HuH-7.5 (cell line): ENCODE measurements at places on chromosomes 11 and 22.

DNA sequence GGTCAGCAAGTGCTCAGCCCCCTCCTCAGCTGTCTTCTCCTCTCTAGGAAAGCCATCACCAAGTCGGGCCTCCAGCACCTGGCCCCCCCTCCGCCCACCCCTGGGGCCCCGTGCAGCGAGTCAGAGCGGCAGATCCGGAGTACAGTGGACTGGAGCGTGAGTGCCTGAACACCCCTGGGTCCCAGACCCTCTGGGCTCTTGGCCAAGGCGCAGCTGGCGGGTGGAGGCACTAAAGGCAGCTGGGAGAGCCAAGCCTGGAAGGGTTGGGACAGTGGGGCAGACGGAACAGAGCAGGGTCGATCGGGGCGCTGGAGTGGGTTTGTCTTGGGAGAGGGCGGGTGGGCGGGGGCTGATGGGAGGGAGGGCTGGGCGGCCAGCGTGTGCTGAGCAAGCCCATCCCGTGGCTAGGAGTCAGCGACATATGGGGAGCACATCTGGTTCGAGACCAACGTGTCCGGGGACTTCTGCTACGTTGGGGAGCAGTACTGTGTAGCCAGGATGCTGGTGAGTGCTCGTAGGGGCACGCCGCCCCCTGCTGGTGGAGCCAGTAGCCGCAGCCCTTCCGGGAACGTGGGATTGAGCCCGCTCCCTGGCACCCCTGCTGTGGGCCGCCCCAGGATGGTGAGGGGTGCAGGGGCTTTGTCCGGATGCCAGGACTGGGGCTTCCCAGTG lies 14.1 kb upstream of the MDK start:
- peak; percentile 46 for DNase-seq

- no peak for DNase-seq
These were observed 12.8 kb downstream of the MRPL17 start for GRCh38 chr11:6670202-6670830.

- no peak for DNase-seq
These were observed 270.8 kb upstream of the SESN3 start for GRCh38 chr11:95501761-95502266.

GRCh38 chr22:45960477-45961386 lies 16.2 kb downstream of the WNT7B start:
- no peak for DNase-seq

DNA sequence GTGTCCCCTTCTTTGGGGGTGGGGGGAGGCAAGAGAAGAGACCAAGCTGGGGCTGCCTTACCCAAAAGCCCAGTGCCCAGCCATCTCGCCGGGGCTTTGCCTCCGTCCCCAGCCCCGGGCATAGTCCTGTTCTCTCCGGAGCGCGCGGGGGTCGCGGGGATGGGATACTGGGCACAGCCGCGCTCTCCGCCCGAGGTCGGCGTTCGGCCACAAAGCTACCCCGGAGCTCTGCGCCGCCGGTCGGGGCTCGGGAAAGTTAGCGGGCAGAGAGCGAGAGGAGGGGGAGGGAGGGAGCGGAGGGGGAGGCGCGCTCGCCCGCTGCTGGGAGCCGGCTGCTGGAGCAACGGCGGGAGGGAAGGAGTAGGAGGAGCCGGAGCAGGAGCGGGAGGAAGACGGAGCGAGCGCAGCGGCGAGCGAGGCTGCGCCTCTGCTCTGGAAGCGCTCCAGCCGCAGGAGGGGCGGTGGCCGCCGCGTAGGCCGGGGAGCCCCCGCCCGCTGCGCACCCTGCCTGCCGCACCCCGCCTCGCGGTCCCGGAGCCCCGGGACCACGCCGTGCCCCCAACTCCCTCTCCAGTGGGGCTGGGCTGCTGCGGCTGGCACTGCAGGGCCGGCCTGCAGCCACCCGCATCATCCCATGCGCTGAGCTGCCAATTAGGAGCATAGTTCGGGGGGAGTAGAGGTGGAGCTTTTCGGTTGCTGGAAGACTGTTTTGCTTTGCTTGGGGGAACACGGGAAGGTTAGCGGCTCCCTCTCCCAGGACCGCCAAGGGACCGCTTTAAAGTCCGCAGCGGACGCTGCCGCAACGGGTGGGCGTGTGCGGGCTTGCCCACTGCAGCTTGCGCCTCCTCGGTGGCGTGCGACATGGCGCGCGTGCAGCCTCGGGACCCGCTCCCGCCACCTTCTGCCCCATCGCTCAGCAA lies at the start of gene SCN4B:
Gene SCN4B, minus strand, starts transcription at position 272 of the 920 bp plus-strand sequence. Its CDS starts 150 bp downstream, at position 122.
- DNase-seq, result peak; percentile 75

DNA sequence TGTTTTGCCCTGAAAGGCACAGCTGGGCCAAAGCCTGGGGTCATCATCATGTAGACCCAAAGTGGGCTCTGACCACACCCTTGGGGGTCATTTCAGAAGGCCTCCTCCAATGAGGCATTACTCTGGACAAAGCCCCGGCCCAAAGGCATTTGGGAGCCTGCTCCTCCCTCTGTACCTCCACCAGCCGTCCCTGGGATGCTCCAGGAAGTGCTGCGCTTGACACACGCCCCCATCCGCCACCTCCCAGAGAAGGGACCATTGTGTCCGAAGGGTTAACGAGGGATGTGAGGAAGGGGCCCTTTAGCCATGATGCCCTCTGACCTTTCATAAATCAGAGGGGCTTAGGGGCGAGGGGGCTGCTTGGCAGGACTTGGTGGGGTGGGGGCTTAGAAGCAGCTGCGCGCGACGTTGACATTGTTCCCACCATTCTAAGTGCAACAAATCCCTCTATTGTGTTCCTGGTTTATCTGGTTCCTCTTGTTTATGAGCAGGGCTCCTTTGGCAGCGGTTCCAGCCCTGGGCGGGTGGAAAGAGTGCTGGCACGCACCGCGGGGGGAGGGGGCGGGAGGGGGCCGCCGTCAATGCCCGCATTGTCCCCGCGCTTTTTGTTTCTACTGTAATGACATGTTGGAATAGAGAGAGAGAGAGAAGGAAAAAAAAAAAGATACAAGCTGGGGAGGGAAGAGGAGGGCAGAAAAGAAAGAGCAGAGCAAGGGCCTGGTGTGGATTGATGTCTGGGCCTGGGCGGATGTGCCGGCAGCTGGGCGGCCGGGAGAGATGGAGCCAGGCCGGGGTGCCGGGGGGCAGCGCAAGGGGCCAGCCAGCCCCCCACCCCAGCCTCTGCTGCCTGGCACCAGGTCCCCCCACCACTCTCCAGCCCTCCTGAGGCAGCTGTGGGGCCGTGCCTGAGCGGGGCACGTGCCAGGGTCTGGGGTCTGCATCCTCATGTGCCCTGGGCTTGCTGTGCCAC lies 32.1 kb upstream of the SOX10 start:
- no peak for DNase-seq

DNA sequence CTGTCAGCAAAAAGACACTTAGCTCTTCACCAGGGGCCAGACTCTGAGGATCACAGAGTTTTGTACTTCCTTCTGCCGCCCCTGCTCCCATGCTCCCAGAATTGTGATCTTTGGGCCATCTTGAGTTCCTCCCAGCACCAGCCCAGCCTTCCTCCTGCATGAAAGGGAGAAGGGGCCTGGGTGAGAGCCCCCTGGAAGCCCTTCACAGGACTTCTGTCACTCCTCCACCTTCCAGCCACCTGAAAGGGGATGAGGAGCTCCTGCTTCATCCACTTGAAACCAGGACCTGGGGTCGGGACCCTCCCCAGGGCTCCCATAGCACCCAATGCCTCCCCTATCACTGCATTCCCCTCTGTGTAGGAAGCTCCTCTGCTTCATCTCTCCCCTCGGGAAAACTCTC lies 174.2 kb downstream of the BUD13 start:
- DNase-seq, result no peak

DNA sequence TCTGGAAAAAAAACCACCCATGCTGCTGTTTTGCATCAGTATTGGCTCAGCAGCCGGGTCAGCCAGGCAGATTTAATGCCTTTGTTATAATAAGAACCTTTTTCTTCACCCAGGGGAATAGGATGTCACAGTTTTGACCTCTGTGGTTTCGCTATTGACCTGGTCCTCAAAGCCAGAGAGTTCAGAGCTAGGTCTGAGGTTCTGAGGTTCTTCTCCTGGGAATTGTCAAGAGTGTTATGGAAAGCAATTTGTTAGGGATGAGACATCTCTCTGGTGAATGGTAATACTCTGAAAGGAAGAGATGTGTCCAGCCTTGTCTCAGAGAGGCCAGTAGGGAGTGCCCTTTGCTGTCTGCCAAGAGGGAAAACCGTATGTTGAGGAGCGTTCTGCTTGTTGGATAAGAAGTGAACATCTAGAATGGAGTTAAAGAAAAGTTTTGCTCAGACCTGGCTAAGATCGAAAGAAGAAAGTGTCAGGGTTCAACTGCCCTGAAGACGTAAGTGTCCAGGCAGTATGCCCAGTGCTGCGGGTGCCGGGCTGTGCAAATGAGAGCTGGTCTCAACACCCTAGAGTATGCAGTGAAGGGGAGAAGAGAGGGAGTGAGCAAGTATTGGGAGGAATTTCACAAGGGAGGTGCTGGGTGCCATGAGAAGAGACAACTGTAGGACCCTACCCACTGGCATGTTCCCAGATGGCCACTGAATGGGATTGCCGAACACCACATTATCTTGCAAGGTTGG lies 150.9 kb upstream of the TTC12 start:
- no peak for DNase-seq

DNA sequence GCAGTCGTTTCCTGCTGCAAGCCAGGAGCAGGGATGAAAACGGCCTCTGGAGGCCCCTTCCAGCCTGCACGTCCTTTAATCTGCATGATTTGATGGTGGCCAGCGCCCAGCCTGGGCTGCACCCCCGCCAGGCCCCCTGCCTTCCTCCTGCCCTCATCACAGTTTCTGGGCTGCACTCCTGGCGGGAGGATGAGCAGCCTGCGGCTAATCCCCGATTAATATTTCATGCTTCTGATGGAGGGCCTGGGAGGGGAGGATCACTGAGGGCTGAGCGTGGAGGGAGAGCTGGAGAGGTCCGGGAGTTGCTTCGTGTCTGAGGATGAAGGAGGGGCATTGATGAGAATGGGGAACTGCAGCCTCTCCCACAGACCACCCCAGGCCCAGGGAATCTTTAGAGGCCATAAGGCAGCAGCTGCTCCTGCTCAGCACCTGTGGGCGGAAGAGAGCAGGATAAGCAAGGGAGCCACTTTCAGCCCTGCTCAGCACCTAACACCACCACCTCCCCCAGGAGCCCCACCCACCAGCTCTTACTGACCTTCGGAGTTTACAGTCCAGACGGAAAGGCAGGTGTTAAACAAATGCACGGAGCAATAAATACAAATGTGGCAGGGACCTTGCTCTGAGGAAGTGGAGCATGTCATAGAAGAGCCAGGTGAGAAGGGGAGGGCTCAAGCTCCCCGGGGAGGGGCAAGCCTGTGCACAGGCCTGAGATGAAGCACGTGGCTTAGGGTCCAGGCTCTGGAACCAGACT lies 135.0 kb upstream of the NECTIN1 start:
- DNase-seq, result no peak

- DNase-seq, result no peak
These were observed 42.1 kb upstream of the MYEOV start for GRCh38 chr11:69251639-69252489.

- DNase-seq, result no peak
These were observed 10.0 kb downstream of the OR51L1 start for GRCh38 chr11:5004424-5005274.

DNA sequence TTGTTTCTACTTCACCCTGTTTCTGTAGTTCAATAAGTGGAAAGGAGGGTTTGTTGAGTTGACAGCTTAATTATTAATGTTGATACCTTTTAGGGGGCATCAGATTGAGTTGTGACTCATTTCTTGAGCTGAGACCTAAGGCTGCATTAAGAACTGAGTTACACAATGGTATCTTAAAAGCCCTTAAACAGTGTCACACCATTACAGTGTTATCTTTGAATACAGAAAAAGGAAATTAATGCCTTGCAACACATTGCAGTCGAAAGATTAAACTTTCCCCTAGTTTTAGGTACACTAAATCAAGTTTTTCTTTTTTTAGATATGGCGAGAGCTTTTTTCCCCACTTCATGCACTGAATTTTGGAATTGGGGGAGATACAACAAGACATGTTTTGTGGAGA lies 16.7 kb downstream of the PAFAH1B2 start:
- DNase-seq, result no peak

GRCh38 chr11:65148657-65149056 lies 14.3 kb upstream of the SYVN1 start:
- DNase-seq, result no peak

DNA sequence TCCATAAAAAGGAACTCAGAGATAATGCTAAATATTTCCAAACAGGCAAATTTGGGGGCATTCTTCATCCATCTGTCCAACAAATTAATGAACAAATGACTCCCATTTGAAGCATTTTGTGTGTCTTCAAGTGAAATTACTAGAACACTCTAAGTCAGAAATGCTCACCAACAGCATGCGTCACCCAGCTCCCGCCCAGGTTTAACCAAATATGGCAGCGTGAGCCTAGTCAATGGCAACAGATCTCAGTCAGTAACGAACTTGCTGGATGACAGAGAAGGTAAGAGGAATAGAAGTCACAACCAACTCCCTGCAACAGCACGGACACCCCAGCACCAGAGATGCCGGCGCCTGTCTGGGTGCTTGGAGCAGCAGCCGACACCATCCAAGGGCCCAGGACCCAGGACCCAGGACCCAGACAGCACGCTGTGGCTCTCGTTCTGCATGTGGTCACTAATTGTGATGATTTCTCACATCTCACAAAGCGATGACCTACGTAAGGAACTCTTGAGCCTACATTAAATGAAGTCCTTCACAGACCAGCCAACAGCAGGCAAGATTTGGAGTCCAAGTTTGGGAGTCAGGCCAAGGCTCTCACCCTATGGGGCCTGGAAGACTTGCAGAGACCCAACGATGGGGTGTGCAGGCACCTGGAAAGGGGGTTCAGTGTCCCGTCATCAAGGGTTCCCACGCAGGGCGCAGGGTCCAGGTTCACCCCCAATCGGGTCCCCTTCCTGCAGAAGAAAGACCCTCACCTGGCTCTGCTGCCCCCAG lies 556.9 kb downstream of the BRD1 start:
- DNase-seq, result no peak

- no peak for DNase-seq
These were observed 107.7 kb upstream of the B3GAT1 start for GRCh38 chr11:134519788-134520187.

GRCh38 chr11:43396617-43397016 lies 37.9 kb downstream of the TTC17 start:
- DNase-seq, result no peak

GRCh38 chr22:22073769-22074561 lies 91.4 kb upstream of the TOP3B start:
- no peak for DNase-seq

DNA sequence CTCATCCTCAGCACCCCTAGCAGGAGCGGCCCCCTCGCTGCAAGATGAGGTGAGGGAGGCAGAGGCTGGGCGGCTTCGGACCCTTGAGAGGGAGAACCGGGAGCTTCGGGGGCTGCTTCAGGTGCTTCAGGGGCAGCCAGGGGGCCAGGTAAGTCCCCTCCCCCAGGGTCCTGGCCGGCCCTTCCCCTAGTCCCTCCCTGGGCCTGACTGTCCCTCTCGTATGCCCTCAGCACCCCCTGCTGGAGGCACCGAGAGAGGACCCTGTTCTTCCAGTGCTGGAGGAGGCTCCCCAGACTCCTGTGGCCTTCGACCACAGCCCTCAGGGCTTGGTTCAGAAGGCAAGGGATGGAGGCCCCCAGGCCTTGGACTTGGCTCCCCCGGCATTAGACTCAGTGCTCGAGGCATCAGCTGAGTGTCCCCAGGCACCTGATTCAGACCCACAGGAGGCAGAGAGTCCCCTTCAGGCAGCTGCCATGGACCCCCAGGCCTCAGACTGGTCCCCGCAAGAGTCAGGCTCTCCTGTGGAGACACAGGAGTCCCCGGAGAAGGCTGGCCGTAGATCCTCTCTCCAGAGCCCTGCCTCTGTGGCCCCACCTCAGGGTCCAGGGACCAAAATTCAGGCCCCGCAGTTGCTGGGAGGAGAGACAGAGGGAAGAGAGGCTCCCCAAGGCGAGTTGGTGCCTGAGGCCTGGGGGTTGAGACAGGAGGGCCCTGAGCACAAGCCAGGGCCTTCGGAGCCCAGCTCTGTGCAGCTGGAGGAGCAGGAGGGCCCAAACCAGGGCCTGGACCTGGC lies 4.0 kb downstream of the CCDC88B start:
- DNase-seq, result peak; percentile 63

GRCh38 chr22:22167791-22168189 lies 76.8 kb upstream of the VPREB1 start:
- no peak for DNase-seq
